ENCODE measurements at places on chromosomes 16 and 17.

- no peak for DNase-seq
These were observed 3.9 kb downstream of the GCGR start for GRCh38 chr17:81807839-81808238.

DNA sequence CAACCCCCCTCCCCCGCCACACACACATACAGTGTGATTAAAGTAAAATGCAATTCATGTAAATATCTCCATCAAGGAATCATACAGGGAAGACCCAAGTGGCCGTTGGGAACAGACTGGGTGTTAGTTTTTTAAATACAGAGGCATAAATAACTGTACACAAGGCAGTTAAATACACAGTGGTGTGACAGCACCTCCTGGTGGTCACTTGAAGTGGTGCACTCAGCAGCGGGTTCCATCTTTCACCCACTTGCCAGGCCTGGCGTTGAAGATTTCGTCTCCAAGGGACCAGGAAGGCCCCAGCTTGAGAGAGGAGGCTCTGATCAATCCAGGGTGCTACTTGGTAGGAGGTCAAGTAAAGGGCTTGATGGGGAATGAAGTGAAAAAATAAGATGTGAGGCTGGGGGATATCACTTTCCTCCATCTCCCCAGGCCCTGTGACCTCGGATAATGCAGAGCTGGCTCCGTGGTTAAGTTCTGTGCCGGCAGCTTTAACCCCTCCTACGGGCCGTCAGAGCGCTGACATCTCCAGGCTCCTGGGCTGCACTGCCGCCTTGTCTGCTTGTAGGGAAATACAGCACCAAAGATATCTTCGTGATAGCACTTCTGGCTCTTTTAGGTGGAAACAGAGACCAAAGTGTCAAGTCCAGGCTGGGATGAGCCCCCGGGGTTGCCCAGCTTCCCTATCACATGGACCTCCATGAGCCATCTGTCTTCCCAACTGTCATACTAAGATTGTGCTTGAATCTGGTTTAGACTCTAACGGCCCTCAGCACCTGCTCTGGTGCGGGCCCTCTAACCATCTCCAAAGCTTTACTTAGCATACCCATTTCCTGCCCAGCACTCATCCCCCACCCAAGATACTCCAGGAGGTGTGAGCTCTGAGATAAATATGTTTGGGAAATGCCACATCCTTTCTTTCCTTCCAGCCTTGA is 20.7 kb downstream of the LGALS9 start:
- peak; percentile 70 for DNase-seq

DNA sequence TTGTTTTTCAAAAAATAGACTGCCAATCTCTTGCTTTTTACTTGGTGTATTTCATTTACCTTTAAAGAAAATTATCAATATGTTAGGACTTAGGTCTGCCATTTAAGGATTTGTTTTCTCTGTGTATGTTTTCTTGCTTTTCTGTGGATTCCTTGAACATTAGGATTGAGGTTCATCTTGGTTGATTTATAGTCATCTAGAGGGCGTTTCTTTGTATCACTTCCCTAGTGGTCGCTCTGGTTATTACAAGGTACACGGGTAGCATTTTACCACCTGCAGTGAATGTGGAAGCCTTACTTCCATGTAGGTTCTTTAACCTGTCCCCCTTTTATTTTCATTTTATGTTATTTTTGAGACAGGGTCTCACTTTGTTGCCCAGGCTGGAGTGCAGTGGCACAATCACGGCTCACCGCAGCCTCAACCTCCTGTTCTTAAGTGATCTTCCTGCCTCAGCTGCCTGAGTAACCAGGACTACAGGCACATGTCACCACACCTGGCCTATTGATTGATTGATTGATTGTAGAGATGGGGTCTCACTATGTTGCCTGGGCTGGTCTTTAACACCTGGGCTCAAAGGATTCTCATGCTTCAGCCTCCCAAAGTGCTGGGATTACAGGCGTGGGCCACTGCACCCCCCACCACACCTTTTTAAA is 35.2 kb upstream of the CBX4 start:
- DNase-seq: peak; percentile 54

GRCh38 chr17:49100601-49101000 is 32.0 kb upstream of the B4GALNT2 start:
- DNase-seq: no peak

DNA sequence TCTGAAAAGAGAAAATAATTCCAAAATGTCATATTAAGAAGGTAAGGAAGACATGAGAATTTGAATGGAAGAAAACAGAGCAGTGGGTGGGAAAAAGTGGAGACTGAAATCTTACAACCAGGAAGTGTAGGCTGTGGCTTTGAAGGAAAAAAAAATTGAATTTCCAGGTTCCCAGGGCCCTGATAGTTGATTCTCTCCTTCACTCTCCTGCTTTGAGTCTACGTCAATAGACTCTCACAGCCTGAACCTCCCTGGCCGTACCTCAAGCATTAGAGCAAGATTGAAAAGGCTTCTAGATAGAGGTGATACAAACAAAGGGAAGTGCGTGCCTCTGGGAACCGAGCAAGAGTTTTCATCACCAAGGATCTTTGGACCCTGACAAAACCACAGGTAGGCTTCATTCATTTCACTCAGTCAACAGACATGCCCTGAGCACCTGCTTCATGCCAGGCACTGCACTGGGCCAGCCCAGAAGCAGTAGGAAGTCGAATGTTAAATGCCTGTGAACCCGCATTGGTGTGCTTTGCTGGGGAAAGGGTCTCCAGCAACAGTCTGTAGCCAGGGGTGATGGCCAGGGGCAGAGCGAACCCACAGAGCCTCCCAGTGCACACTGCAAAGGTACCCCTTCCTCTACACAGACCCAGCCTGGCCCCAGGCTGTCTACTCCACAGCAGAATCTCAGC is 163.9 kb downstream of the SLC39A11 start:
- no peak for DNase-seq

Measured in CD4-positive, alpha-beta T cell treated with Interleukin-4 for 4 hours (primary cell).